Activated CD4-positive, alpha-beta T cell treated with anti-CD3 and anti-CD28 coated beads for 1 hour (primary cell): ENCODE measurements at places on chromosomes 4 and X.
A peak's percentile ranks its signal among the peaks of the same experiment; 100 is the strongest.

DNA sequence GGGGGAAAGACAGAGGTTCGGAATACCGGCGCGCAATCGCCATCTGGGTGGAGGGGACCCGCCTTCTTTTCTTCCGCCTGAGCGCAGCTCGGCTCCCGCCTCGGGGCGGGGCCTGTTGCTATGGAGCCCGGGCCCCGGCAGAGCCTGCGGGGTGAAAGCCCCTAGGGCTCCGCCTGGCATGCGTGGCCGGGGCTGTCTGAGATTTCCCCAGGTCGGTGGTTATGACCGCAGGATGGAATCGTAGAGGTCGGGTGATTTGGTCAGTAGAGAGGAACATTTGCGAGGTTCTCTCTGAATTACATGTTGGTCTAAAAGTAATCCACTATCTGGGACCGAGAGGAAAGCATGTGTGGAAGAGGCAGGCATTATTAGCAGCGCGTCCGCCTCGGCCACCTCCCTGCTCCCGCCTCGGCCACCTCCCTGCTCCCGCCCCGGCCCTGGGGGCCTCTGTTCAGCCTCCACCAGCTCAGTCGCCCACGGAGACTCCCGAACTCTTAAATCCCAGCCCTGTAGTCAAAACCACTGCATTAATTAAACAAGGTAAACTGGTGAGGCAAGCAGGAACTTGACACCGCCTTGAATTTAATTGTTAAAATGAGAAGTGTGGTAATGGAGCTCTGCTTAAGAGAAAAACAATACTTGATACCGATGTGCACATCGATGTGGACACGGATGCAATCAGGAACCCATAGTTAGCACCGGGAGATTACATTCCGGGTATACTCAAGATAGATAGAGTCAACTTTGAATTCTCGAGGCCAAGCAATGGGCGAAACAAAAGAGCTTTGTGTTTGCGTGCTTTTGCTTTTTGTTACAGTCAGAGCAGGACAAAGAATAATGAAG, 45.2 kb downstream of the TRIM2 start:
- DNase-seq = peak; percentile 80

- DNase-seq = no peak
Measured at GRCh38 chr4:74598611-74599325, 153.8 kb downstream of the AREG start.

- DNase-seq = no peak
Measured at GRCh38 chr4:165443276-165443675, 64.5 kb downstream of the CPE start.

DNA sequence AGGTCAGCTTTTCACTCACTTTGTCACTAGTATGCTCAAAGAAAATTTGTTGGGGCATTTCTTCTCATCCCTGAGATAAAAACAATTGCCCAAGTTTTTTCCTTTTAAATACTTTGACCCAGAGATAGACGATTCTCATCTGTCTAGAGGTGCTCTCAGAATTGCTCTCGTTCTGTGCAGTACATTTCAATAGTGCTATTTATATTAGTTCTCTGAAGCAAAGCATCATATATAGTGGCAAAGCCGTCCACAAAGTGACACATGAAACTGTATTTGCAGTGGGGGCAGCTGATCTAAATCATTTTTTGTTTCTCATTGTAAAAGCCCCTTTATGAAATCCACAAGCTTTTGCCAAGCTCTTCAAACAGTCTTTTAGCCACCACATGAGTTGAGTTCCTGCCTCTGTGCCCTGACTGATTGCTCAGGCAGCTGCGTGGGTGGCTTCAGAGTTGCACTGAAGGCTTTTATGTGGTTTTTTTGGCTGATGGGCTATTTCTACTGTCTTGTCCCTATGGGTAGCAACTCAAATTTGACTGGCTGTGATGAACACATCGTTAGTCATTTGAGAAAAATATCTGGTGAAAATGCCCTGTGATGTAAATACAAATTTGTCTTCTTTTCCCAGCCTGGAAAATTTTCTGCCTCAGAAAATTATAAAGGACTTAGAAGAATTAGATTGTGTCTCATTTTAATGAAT, 119.1 kb upstream of the OTUD4 start:
- DNase-seq = peak; percentile 13

GRCh38 chrX:44948406-44948805, 75.4 kb downstream of the KDM6A start:
- DNase-seq = no peak

DNA sequence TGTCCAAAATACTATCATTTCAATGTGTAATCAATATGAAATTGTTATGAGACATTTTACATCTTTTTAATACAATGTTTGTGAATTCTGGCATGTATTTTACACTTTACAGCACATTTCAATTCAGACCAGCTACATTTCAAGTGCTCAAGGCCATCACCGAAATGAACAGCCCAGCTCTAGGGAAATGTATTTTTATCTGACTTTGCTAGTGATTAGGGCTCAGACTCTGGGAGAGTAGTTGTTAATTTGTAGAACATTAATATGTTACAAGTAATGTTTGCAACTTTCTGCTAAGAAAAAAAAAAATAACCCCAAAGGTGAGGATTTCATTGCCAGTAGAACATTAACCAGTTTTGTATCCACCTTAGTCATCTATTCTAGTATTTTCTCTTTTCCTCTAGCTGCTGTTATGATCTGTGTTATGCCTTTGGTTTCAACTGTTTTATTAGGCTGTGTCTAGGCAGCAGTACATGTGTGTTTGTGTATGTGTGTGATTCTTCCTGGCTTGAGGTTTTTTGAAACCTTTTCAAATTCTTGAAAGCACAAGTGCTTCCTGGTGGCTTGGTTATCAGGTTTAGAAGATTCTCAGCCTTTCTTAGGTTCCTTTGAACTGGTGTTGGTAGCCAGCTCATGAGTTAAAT, 125.9 kb downstream of the NSUN7 start:
- DNase-seq = no peak

DNA sequence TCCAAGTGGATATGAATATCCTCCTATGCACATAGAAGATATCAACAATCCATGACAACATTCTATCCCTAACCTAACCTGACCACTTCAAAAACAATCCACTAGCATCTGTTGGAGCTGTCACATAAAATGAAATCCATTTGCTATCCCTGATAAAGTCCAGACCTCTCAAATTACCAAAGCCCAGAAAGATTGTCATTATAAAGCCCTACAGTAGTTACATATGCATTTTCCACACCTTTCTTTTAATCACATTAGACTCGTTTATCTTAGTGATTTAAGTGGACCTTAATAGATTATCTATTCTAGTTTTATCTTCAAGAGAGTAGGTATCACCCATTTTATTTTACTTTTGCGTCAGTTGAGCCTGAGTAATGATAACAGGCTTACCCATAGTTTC, 30.6 kb downstream of the LDB2 start:
- DNase-seq = no peak

DNA sequence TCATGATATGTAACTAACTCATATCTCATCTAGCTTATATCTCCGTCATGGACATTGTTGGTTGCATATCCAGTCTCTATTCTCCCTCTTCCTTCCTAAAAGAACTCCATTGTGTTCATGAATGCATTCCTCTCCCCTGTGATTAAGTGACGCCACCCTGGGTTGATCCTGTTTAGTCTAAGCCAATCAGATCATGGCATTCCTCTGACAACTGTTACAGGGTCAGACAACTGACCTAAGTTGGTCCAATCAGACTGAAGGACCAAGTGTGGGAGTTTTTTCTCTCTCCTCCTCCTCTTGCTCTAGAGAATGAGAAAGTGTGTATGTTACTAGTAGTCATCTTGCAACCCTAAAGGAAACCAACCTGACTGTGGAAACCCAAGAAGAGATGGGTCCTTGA, 3.6 kb downstream of the APOO start:
- DNase-seq = no peak

DNA sequence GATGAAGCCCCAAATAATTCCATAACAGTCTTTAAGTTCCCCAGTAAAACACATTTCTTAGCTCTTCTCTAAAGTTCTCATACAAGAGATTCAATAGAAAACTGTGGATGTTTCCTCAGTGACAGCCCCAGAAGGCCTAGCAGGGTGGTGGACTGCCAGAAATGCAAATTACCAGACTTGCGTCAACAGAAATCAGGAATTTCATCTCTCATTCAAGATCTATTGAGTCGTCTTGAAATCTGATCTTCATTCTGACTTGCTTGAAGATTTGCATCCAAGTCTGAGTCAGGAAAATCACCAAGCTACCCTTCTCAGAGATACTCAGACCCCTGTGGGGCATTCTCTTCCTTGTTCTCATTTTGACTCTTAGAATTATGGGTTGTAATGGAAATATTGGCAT, 68.9 kb upstream of the NDP start:
- no peak for DNase-seq

GRCh38 chr4:31657859-31658570, 937.8 kb downstream of the PCDH7 start:
- DNase-seq = no peak

DNA sequence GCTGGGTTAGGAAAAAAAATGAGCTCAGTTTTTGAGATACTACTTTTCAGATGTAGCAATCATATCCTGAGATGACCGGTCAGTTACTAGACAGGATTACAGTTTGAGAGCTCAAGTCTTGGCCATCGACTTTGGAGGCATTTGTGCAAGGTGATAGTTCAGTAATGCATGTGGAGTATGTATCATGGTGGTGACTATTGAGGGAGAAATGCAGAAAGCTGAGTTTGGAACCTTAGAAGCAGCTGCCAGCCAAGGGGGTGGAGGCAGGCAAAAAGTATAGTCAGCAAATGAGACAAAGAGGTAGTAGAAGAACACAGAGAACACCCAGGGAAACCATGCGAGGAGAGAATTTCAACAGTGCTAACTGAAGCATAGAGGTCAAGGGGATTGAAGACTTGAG, 48.7 kb upstream of the SLC4A4 start:
- DNase-seq = no peak

DNA sequence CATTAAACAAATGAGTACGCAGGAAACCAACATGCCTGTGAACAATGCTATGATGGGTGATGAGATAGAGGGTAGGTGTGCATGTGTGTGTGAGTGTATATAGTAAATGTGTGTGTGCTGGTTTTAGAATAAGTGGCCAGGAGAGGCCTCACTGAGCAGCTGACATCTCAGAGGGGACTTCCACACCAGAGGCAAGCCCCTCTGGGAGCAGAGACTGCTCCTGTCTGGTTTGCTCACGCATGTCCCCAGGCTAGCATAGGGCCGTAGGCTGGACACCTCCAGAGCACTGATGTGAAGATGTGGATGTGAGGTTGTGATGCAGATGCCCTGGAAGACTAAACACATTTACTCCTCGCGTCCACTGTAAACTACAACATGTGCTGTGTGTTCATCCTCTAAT, 104.5 kb downstream of the DRD5 start:
- DNase-seq = no peak

DNA sequence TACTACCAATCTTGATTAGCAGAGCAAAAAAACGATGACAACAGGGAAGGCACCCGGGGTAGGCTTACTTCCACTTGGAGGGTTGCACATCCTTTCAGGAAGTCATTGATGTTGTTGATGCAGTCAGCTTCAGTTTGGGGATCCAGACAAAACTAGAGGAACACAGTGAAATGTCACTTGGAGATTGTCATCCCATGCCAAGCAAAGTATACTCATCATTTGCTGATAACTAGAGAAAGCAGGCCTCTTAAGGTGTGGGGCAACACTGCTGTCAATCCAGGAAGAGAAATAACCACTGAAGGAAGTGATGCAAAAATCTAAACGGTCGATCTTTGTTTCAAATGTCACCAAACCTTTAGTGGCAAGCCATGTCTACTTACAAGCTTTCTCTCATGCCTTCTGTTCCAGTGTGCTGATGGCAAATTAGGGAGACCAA, 1.4 kb downstream of the ARHGEF6 start:
- DNase-seq = no peak

DNA sequence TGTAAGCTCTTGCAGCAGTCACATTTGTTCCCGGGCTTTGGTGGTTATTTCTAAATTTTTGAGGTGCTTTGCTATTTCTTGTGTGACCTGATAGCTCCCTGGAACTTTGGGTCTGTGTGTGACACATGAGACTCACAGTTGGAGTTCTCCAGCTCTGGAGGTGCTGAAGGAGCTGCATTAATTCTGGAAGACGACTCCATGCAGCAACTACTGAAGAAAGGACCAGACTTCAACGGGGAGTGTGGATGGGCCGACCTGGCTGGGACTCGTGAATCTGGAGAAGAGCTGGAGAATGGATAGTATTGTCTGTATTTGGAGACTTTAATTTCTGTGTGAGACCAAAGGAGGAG, 1.5 kb downstream of the MRFAP1 start:
- DNase-seq = no peak

DNA sequence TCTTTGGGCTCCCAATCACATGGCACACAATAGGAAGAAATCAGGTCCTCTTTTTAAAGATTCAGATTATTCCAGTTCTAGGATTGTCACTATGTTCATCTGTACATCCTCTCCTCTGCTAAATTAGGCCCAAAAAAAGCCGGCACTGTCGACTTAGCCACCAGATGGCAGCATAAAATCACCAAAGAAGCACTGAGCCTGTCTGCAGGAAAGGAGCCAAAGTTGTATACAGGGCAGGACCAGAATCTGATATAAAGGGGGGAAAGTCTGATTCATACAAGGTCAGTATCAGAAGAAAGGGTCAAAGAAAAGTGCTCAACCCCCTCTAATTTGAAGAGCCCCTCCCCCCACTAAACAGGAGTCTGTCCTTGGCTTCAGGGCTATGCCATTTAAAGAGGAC, 292.5 kb downstream of the CHIC1 start:
- peak; percentile 28 for DNase-seq

- no peak for DNase-seq
Measured at GRCh38 chr4:169952236-169953002, 73.8 kb downstream of the MFAP3L start.
